Panc1 (cell line): ENCODE measurements at places on chromosomes 3 and 15. TPM values are rescaled to one million over a fixed set of nuclear protein-coding genes. Genes with fewer than 3 reads are reported as not detected.

DNA sequence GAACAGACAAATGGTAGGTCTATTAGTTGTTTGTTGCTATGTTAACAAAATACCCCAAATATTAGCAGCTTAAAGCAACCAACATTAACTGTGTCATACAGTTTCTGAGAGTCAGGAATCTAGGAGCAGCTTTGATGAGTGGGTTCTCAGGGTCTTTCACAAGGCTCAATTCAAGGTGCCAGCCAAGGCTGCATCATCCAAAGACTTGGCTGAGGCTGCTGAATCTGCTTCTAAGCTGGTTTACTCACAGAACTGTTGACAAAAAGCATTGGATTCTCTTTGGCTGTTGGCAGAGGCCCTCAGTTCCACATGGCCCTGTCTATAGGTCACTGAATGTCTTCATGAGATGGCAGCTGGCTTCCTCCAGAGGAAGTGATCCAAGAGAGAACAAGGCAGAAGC lies 40.3 kb upstream of the TSC22D2 start:
- H3K27ac ChIP-seq = peak overlapping the region; percentile 77
- DNase-seq = no peak

Gene CFAP100
- total RNA-seq = not detected

Gene ALDH1A2
- 0.98 TPM for total RNA-seq

GRCh38 chr3:178302966-178303930 lies 233.0 kb upstream of the KCNMB2 start:
- no peaks in the 10 kb centered on the region for H3K4me1 ChIP-seq
- no peaks in the 10 kb centered on the region for H3K36me3 ChIP-seq
- DNase-seq = no peak
- H3K27ac ChIP-seq = no peak overlapping the region

Gene C2CD4A
- 0.15 TPM for total RNA-seq

DNA sequence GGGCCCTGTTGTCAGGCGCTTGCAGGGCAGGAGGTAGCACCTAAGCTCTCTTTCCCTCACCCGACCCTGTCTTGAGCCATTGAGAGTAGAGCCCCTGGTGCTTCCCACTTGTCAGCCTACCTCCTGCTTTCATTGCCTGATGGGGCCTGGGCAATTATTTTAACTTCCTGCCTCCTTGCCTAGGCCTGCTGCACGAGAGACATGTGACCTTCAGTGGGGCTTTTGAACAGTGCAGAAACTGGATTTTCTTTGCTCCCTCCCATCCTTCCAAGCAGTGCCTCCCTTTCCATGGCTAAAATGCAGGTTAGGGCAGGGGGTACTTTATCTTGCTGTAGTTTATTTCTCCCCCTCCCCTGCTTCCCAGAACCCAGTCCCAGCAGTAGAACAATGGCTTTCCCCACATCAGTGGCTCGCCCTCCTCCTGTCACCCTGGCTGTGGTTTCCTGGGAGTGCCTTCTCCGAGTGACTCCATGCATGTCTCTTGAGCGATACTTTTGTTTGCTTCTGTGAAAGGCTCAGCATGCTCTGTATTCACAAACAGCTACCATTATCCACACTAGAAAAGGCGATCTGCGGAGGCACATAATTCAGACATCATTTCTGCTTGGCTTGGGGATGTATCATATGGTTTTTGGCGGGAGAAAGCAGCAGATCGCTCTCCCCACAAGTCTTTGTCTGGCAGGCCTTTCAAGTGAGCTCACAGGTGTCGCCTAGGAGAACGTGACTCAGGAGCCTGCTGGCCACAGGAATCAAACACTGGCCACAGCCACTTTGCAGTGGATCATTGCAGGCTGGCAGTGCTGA lies 24.1 kb downstream of the PDIA5 start:
- DNase-seq = no peak
- H3K36me3 ChIP-seq = no peaks in the 10 kb centered on the region; the same call in 1 of the 2 replicates
- H3K4me1 ChIP-seq = peaks cover 9% of the 10 kb centered on the region
- no peak overlapping the region for H3K27ac ChIP-seq
- no peak overlapping the region for H3K4me3 ChIP-seq
